ENCODE measurements at places on chromosomes 13 and 19.

DNA sequence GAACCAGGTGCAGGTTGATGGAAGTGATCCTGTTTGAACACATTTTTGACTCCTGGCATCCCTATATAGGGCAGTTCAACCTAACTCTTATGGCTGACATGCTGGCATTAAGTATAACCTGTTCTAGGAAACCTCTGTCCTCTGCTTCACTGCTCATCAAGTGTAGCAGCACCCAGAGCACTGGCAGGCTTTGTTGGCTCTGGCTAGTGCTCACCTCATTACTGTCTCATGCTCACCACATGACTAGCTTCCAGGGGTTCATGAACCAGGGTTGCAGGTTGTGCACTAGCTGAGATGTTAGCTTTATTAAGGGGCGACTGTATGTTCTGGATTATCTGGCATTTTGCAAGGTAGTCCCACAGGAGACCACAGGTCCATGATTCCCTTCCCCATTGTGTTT lies 63.6 kb downstream of the B3GLCT start:
- no peak for DNase-seq

DNA sequence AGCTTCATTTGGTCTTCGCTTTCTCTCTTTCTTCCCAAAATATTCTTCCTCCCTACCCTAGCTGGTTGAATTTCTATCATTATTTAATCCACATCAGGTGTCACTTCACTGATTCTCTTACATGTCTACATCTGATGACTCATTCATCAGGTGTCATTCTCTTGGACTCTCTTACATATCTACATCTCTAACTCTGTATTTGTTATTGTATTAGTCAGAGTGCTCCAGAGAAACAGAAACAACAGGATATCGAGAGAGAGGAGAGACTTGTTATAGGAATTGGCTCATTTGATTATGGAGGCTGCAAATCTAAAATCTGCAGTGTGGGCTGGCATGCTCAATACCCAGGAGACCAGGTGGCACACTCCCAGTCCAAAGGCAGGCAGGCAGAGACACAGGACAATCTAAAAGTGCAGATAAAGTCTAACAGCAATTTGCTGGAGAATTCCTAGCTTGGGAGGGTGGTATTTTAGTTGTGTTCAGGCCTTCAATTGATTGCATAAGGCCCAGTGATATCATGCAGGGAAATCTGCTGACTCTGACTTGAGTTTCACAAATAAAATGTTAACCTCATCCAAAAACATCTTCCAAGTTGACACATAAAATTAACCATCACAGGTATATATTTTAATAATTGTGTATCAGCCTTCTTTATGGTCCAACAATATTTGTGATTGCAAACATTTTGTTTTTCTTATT lies 541.4 kb upstream of the SLITRK5 start:
- DNase-seq, result no peak

- no peak for DNase-seq
These were observed 8.9 kb downstream of the RTBDN start for GRCh38 chr19:12825254-12826131.

DNA sequence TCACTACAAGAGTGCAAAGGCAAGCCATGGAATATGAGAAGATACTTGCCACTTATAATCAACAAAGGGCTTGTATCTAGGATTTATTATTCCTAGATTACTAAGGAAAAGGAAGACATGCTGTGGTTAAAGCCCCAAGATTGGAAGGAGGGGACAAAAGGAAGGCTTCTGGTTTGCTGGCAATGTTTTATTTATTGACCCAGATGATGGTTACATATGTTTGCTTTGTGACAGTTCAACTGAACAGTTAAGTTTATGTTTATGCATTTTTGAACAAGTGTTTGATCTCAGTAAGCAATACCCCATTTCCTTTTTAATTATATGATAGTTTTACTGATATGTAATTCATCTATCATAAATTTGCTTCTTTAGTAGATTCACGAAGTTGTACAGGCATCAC lies 40.3 kb downstream of the CDADC1 start:
- DNase-seq, result no peak

DNA sequence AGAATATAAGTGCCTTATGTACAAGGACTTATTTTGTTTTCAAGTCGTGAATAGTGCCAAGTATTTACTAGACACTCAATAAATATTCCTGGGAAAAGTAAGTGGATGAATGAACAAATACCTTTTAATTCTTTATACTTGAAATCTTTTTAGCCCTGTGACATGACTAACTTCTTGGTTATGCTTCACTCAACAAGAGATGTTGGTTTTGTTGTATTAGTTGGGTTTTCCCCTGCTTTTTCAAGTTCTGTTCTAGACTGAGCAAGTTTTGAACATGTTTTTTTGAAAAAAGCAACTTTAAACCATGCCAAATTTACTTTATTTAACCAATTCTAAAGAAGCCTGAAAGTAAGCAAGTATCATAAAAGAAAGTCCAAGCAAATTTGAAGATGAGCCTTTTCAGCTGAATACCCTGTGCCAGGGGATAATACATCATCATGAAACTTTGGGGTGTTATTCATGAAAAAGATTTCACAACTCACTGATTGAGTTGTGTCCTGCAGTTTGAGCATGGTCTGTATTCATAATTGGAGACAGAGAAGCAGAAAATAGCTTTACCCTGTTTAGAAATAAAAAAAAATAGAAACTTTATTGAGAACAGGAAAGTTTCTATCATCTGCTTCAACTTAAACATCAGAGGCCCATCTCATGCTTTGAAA lies 11.1 kb downstream of the LMO7 start:
- DNase-seq, result no peak

GRCh38 chr13:20157151-20157796 lies 3.6 kb downstream of the GJA3 start:
- no peak for DNase-seq

DNA sequence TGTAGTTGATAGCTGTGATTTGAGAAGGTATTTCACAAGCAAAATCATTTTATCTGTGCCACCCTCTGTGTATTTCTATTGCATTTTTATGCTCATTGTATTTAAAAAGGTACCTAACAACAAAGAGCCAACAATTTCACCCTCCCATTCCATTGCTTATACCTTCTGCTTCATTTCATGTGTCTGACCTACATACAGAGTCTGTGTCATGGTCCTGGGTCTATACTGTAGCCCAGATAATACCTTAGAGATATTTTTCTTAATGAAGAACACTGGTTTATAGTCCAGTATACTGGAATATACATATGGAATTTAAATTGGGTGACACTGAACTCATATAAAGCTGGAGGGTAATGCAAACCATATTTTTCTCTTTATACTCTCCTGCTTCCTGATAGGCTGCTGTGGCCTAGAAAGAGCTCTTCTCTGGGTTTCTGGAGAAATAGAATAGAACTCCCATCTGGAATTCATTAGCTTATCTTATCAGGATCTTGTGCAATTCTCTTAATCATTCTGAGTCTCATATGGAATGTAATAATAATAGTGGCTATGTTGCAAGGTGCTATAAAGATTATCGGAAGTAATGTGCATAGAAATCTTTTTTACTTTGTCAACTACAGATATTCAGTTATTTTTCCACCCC lies 31.8 kb upstream of the SPART start:
- no peak for DNase-seq

DNA sequence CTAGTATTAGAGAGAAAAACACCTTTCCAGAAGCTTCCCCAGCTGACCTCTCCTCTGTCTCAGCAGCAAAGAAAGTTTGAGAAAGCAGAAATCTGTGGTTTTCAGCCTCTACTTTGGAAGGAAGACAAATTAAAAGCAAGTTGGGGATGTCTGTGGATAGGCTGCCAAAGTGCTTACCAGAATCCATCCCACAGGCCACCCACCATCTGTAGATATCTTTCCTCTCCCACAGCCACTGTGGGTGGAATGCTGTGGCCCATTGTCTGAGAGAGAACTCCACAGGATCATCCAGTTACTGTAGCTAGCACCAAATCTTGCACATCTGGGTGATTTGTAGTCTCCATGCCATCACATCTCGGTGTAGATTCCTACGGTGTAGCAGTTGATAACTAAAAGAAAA lies 133.5 kb downstream of the DNAJC15 start:
- no peak for DNase-seq

- no peak for DNase-seq
These were observed 20.8 kb downstream of the TNFSF14 start for GRCh38 chr19:6649185-6649584.

DNA sequence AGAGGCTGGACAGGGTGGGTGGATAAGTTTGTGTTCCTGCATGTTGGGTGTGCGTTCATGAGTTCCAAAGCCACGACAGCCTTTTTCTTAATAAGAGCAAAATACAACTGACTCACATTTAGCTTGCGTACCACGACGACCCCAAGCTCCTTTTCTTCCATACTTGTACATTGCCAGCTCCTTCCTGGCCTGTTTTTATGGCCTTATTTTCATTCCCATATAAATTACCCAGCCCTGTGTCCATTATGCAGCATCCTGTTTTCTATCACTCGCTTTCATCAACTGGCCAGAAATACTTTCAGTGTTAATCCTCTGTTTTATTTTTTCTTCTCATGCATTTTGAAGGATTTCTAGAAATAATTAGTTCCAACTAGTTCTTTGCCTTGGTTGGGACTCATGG lies 499.1 kb downstream of the FOXO1 start:
- no peak for DNase-seq

DNA sequence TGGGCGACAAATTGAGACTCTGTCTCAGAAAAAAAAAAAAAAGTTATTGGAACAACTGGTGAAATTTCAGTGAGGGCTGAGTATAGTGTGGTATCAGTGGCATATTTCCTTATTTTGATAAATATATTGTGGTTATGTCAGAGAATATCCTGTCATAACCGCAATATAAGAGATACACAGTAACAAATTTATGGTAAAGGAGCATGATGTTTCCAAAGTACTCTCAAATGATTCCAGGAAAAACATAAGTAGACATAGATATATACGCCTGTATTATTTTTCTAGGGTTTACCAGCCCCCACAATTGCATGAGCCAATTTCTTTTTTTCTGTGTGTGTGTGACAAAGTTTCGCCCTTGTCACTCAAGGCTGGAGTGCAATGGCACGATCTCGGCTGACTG lies 5.7 kb upstream of the C5AR1 start:
- no peak for DNase-seq

DNA sequence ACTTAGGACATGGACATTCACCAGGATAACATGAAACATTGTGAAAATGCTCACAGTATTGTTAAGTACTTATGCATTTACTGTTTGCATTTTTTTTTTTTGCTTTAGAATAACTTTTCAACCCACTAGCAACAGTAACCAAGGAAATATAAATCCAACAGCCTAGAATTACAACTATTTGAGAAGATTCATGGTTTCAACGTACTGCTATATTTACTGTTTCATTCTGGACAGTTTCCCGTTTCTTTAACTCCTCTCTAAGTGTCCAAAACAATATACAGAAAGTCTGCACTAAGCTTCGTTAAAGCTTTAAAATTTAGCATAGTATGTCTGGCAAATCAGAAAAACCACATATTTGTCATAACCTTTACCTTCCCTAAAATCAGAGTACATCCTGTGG lies 2.7 kb downstream of the SMAD9 start:
- DNase-seq, result no peak

All from hypothalamus (tissue), 51 donors.